IMR-90 (cell line): ENCODE measurements at places on chromosomes 5 and 9. TPM values are rescaled to one million over a fixed set of nuclear protein-coding genes. Genes with fewer than 3 reads are reported as not detected.

The NUTM2G gene
- total RNA-seq = not detected in 2 replicates

The ARPC5L gene
- 11.1 and 19.7 TPM in 2 replicates for total RNA-seq

The GLRA1 gene
- not detected in 2 replicates for total RNA-seq

The SPATA31A3 gene
- not detected in 2 replicates for total RNA-seq

GRCh38 chr9:127586537-127586936 is 25.5 kb upstream of the STXBP1 start:
- DNase-seq = peak; percentile 76
- H3K4me3 ChIP-seq = no peak overlapping the region
- H3K4me1 ChIP-seq = peaks cover 4% of the 10 kb centered on the region
- H3K27ac ChIP-seq = no peak overlapping the region
- no peaks in the 10 kb centered on the region for H3K36me3 ChIP-seq

DNA sequence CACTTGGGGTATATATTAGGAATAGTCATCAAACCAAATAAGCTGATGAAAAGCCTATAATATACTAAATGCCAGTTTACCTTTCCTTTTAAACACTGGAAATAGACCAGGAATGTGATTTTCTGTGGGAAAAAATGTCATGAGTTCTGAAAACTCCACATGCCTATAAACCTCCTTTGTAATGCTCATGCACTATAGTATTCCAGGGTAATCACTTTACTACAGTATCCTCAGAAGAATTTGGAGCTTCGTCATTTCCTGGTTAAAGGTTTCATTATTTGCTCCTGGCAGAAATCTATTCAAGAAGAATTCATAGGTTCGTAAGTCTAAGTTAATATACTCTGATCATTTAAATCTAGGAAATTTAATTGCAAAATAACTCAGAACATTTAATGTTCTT is 1076.7 kb upstream of the DMAC1 start:
- no peak for DNase-seq
- no peaks in the 10 kb centered on the region for H3K27me3 ChIP-seq
- no peaks in the 10 kb centered on the region for H3K36me3 ChIP-seq
- H3K4me3 ChIP-seq = no peak overlapping the region
- H3K27ac ChIP-seq = no peak overlapping the region

GRCh38 chr5:92147798-92148197 is 764.7 kb upstream of the ARRDC3 start:
- H3K27me3 ChIP-seq = no peaks in the 10 kb centered on the region
- H3K4me3 ChIP-seq = no peak overlapping the region
- no peak overlapping the region for H3K27ac ChIP-seq
- no peaks in the 10 kb centered on the region for H3K36me3 ChIP-seq

DNA sequence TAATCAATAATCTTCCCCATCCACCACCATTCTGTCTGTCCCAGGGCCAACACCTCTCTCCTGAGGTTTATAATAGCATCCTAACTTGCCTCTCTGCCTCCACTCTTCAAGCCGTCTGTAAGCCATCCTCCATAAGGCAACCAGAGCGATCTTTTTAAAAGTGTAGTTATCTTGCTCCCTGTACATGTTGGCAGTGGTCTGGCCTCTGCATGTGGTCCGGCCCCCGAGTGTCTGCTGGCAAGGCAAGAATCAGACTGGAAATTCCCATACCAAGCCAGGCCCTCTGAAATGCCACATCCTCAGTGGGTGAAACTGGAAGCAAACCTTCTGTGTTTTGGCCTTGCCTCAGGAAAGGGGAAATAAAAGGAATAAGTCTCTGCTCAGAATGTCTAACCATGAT is 17.0 kb downstream of the TTLL11 start:
- H3K4me3 ChIP-seq = no peak overlapping the region
- H3K4me1 ChIP-seq = peaks cover 8% of the 10 kb centered on the region
- no peaks in the 10 kb centered on the region for H3K36me3 ChIP-seq
- no peaks in the 10 kb centered on the region for H3K27me3 ChIP-seq
- no peak for DNase-seq

- H3K36me3 ChIP-seq = no peaks in the 10 kb centered on the region
- H3K4me3 ChIP-seq = no peak overlapping the region
- H3K27me3 ChIP-seq = no peaks in the 10 kb centered on the region
Observed at GRCh38 chr5:160555971-160556631, 134.4 kb downstream of the PTTG1 start.
